Breast epithelium (tissue), 4 donors: ENCODE measurements at places on chromosomes 1 and 21.

- no peak for DNase-seq
Observed at GRCh38 chr1:179310291-179310690, 16.7 kb downstream of the SOAT1 start.

- no peak for DNase-seq
Observed at GRCh38 chr1:224266915-224267856, 62.8 kb downstream of the NVL start.

GRCh38 chr1:66393586-66394287 is 140.2 kb upstream of the SGIP1 start:
- DNase-seq = no peak

DNA sequence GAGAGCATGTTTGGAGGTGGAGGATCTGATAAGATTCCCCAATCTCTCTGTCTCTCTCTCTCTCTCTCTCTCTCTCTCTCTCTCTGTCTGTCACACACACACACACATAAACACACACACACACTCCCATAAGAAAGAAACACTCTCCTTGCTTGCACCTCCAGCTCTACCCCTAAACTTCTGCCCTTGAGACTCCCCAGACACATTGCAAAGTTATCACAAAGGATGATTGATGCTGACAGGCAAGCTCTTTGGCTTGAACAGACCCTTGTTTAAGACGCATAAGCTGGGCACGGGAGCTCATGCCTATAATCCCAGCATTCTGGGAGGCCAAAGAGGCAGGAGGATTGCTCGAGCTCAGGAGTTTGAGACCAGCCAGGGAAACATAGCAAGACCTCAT is 78.2 kb downstream of the NAV1 start:
- no peak for DNase-seq

DNA sequence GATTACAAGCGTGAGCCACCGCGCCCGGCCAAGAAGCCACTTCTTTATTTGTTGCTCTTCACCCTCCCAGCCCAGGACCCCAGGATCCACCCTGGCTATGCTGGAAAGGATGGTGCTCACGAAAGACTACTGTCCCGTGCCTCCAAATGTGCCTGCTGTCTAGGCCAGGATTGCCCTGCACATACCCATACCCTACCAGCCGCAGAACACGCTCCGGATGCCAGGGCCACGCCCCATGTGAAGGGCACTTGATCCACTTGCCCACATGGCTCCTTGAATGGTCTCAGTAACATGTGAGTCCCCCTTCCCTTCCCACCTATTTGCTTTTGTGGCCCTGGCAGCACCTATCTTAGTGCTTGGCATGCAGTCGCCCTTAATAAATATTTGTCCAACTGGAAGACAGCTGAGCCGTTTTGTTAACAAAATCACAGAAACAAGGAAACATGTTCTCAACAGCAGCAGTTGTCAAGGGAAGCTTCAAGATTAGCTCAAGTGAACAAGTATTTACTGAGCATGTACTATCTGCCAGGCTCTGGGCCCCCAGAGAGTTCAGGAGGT is 13.8 kb upstream of the UBXN10 start:
- DNase-seq = no peak

DNA sequence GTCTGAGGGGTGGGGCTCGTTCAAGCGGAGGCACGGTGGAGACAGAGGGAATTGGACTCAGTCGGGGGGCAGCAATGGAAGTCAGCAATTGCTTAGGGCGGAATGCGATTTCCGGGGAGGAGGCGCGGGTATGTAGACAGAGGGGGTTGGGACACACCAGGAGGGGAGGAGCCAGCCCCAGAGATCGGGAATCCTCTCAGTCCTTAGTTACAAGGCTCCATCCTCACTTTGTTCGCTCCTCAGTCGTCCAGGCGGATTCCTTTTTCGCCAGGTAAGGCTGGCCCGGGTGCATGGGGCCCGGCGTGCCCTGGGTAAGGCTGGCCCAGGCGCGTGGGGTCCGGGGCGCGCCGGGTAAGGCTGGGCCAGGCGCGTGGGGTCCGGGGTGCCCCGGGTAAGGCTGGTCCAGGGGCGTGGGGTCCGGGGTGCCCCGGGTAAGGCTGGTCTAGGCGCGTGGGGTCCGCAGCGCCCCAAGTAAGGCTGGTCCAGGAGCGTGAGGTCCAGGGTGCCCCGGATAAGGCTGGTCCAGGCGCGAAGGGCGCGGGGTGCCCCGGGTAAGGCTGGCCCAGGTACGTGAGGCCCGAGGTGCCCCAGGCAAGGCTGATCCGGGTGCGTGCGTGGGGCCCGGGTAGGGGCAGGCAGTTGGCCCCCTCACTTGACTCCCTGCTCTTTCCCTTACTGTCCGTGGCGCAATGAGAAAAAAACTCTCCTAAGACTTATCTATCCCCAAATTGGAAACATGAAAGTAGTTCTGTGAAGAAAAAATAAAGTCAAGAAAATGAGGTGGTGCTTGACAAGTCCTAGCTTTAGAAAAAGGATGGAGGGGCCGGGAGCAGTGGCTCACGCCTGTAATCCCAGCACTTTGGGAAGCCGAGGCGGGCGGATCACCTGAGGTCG is at the start of gene L1TD1:
L1TD1 (plus strand) TSS at position 199 of the 894 bp plus-strand sequence. CDS start 11,780 bp downstream, outside the sequence.
- no peak for DNase-seq

- DNase-seq = peak; percentile 61
Observed at GRCh38 chr1:113390871-113391648, 745 bp downstream of the MAGI3 start.

DNA sequence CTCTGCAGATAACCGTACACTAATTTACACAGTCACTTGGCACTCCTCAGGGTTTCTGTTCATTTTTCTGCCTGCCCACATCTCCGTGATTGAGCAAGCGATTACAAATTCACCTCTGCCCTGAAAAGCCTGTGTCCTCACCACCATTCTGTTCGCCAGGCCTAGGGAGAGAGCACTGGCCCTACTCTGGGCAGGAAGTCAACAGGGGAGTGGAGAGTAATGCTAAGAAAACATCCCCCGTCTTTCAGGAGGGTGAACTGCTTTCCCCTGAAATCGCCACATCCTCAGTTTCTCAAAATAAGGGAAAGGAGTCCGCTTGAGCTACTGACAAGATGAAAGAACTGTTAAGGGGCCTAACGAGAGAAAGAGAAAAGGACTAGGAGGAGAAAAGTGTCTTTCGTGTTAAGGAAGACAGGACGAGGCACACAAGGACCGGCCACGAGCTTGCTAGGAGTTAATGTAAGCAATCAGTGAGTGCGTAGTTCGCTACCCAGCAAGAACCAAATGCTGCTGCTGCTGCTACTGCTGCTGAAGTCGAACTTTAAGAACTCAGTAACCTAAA is 632 bp downstream of the PEX19 start:
- DNase-seq = no peak

DNA sequence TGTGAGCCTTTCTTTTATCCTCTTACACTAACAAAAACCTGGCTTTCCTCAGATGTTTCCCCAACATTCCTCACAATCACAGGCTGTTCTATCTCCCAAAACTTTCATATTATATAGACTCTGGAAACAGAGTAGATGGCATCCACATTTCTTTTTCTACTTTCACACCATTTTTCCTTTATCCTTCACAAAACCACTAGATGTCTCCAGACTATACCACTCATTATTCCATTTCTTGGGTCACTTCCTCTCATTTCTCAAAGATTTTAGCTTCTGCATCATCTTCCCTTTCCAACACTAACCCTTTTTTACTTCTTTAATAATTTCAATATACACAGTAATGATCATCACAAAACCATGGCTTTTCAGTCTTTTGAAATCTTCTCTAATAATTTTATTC is 286.0 kb upstream of the DEPDC1 start:
- no peak for DNase-seq

GRCh38 chr1:109615879-109616278 is 3.5 kb downstream of the GNAT2 start:
- no peak for DNase-seq

GRCh38 chr1:10898921-10899320 is 102.5 kb upstream of the CASZ1 start:
- no peak for DNase-seq

DNA sequence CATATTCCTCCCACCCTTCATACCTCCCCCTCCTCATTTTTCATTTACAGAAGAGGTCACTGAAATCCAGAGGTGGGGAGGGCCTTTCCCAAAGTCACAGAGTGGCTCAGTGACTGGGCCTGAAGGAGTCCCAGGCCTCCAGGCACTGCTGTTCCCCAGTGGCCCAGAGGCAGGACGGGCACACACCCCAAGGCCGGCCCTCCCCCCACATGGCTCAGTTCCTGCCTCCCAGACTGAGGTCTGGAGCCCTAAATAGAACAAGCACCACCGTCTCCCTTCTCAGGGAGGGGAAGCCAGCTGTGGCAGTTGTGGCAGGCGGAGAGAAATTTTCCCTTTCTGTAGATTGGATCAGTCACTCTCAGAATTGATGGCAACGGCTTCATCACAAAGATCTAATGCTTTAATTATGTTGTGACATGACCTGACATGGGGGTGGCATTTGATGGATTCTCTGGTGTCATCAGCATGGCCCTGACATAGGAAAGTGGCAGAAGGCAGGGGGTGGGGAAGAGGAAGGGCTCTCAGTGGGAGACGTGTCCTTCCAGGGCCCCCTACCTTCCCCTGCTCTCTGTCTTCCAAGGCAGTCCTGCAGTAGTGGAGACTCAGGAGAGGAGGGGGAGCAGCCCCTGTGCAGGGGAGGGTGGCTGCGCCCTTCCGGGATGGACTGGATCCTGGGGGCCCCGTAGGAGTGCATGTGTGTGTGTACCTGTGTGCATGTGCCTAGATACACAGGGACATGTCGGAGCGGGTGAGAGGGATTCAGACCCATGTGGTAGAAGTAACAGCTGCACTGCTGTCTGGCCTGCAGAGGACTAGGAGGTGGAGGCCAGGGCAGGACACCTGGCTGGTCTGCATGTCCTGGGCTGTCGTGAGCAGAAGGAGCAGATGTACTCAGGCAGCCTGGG is 41.2 kb upstream of the FOXO6 start:
- DNase-seq = no peak

DNA sequence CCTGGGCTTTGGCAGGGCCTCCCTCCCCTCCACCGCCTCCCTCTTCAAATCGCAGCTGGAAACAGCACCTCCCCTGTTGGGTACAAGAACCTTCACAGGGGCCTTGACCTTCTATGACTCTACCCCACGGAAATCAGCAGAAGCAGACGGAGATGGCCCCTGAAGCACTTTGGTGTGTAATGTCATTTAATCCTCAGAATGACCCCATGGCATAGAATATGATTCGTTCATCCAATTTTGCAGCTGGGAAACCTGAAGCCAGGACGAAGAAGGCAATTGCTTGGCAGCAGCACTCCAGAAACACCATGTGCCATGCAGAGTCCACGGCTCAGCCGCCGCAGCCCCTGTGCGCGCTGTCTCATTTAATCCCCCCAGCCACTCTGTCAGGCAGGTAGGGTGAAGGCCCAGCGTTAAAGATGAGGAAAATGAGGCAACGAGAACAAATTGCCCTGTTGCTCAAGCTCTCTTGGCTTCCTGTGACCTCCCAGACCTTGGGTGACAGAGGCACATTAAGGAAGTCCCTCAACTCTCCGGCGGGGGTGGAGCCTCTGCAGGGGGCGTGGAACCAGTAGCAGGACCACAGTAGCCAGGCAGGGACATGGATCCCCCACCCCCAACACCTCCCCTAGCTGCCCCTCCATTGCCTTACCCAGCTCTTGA is 25.8 kb upstream of the LAPTM5 start:
- no peak for DNase-seq

- no peak for DNase-seq
Observed at GRCh38 chr1:48000883-48001282, 3.7 kb upstream of the TRABD2B start.

DNA sequence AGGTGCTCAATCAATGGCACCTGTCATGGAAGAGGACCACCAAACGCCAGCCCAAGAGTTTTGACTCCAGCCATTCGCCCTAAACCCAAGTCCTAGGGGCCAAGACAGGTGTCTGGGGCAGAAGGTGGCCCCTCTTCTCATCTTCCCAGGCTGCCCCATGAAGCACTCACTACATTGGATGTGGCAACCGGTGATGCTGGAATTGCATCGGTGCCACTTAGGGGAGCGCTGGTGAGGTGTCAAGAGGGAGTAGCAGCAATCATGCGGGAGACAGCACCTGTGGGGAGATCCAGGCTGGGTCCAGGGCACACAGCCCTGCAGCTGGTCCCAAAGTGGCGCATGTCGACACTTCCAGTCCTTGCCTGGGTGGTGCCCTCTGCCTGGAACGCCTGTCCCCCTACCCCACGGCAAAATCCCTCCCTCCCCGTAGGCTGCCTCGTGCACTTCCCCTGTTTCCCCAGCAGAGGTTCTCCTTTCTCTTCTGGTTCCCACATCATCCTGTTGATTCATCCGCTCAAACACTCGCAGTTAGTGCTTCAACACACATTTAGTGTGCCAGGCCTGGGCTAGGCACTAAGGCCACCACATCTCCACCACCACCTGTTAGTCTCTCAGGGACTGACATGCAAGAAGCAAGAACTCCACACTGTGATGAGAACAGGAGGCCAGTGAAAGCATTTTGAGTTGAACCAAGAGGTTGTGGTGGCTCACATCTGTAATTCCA is 18.5 kb downstream of the PLA2G2D start:
- DNase-seq = no peak

GRCh38 chr1:180542113-180542837 is 16.5 kb upstream of the OVAAL start:
- peak; percentile 32 for DNase-seq

DNA sequence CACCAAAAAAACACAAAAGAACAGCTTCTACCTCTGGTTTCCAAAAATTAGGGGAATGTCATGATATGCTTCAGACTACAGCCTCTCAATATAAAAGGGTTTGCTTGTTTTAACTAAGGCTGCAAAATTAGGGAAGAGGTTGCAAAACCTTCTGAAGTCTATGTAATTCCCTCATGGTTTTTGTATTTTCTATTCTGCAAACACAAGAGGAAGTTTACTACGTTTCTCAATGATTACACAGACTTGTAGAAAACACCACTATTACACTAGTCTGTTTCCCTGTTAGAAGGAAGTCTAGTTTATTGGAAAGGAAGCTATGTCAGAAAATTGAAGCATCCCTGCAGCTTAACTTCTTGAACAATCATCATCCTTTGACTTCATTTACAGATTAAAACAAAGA is 229.7 kb upstream of the FMN2 start:
- DNase-seq = no peak

DNA sequence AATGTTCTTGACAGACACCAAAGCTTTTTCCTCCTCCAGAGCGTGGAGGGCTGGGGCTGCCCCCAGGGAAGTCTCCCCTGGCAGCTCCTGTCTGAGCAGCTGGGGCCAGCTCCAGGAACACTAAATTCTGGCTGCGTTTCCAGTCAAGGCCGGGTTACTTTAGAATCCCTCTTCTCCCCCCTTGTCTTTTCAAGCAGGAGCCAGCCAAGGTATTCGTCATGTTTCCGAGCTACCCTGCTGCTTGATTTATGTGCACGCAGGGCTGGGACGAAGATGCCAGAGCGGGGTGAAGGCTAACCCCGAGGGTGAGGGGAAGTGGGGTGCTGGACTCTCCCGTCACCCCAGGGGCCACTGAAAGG is 68.1 kb upstream of the ANGPTL1 start:
- no peak for DNase-seq

DNA sequence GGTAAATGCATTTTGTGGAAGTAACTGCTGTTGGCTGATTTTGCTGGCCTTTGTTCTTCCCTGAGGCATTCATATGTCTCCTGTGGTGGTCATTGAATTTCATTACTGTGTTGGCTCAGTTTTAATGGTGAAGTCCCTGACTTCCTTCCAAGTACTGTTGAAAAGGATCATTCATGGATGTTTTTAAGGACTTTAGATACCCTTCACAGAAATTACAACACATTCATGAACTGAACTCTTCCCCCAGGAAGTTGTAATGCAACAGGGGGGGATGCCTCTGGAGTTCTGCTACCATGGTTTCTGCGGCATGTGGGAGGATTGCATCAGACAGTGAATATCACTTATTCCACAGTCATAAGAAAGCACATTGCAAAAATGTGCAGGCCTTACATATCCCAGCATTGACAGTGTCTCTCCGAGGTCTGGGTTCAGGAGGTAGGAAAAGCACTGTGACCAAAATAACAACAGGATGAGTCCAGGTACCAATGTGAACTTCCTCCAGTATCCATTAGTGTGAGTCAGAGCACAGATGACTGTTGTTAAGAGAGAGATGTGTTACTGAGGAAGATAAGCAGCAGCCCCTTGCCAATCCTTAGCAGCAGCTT is 2.1 kb upstream of the RAB3GAP2 start:
- no peak for DNase-seq
